ENCODE measurements at places on chromosomes 12 and 14.
A peak's percentile ranks its signal among the peaks of the same experiment; 100 is the strongest.

DNA sequence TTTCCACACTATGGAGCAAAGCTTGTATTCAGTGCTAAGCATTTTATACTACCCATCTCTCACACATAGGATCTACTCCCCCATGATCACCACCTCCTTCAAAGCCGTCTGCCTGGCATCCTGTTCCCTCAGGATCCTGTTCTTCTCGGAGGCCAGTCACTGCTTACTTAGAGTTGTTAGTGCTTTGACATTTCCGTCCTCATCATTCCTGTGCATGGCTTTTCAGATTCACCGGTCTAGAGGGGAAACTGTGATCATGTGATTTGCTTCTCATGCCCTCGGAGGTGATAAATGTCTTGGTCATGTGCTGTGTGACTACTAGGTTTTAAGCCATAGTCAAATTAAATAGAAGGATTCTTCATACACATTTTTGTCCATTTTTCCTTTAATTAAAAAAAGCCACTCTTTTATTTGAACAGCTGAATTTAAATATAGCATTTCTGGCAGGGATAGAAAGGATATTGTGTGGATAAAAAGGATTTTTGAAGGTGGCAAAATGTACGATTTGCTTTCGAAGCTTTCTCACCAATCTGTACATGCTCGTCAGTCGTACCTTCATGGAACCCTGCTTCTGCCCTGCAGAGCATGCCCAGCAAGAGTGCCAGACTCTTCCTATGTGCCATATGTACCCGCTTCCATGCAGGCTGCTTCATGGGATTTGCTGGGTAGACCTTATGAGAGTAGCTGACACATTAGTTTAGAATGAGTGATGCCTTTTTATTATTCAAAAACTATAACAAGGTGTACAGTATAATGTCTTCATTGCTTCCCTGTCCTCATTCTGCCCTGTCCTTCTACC lies 53.3 kb downstream of the BMAL2 start:
- DNase-seq: no peak

- DNase-seq: no peak
Measured at GRCh38 chr12:26286186-26286585, 90.8 kb downstream of the SSPN start.

DNA sequence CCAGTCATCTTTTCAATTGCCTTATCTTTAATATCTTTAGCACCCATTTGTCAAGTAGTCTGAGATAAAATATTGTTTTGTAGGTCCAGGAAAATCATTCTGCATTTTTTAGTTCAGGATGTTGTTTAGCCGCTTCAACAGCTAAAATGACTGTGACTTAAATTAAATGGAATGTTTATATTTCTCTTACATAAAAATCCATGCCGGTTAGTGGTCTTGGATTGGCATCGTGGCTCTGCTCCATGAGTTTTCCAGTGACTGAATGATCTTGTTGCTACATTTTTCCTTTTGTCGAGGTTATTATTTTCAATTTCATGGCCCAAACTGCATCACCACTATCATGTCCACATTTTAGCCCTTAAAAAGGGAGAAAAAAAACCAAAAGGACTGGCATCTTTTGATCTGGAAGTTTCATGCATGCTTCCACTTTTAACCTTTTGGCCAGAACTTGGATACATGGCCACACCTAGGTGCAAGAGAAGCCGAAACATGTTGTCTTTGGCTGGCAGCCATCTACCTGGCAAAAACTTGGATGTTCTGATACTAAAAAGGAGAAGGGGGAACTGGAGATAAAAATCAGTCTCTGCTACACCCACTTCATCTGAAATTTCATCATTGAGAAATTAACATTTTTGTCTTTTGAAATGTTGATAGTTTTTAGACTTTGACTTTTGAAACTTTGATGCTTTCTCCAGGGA lies 142.4 kb downstream of the OTOGL start:
- peak; percentile 11 for DNase-seq

DNA sequence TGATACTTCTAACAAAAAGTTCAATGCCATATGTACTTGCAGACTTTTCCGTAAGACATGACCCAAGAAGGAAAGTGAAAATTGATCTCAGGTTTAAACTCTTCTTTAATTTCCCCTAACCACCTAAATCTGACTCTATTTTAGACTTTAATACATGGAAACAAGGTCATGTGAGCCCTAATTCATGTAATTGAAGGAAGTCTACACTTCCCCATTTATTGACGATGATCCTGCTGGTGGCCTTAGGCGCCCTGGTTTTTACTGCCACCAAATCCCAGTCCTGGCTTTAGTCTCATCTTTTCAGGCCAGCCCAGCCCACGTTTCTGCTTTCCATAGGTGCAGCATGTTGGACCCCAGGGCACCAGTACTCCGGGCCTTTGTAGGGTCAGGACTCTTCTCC lies 157.9 kb downstream of the PELI2 start:
- DNase-seq: no peak

- peak; percentile 71 for DNase-seq
Measured at GRCh38 chr12:6183689-6184428, 16.3 kb upstream of the CD9 start.

DNA sequence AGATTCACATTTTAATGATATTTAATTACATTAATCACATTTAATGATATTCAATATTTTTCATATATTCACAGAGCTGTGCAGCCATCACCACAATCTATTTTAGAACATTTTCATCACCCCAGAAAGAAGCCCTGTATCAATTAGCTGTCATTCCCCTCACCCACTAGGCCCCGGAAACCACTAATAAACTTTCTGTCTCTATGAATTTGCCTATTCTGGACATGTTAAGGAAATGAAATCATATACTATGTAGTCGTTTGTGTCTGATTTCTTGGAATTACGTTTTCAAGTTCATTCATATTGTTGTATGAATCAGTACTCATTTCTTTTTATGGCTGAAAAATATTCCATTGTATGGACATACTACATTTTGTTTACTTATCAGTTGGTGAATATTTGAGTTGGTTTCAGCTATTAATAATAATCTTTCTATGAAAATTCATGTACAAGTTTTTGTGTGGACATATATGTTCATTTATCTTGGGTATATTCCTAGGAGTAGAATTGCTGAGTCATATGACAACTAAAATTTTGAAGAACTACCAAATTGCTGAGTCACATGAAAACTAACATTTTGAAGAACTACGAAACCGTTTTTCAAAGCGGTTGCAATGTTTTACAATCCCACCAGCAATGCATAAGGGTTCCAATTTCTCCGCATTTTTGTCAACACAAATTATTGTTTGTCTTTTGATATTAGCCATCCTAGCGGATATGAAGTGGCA lies 11.7 kb upstream of the OTOGL start:
- no peak for DNase-seq

DNA sequence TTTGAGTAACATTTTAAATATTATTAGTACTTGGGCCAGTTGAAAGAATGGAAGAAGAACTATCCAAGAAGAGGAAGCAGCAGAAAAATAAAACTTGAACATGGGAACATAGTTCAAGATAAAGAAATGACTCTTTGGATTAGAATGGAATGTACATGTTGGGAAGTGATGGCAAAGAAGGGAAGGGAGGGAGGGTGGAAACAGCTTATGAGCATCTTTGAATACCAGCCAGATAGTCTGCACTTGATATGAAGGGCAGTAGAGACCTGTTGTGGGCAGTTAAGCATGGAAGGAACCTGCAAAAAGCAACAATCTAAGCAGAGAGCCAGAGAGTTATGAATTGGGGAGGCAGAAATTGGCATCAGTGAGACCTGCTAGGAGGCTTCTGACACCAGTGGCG lies 10.0 kb upstream of the IL22 start:
- peak; percentile 36 for DNase-seq

DNA sequence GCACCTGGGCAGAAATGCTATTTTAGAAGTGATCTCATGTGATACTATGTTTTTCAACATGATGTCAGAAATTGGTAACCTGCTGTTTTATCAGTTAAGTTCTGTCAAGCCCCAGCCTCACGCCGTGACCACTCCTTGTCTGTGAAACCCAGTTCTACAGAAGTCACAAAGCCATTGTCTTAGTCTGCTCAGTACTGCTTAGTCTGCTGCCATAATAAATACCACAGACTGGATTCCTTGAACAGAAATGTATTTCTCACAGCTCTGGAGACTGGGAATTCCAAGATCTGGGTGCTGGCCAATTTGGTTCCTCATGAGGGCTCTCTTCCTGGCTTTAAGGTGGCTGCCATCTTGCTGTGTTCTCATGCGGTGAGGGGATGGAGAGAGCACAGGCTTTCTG lies 176.9 kb downstream of the PRKCH start:
- no peak for DNase-seq

GRCh38 chr14:95776798-95777534 lies 63.0 kb upstream of the TCL1A start:
- no peak for DNase-seq

DNA sequence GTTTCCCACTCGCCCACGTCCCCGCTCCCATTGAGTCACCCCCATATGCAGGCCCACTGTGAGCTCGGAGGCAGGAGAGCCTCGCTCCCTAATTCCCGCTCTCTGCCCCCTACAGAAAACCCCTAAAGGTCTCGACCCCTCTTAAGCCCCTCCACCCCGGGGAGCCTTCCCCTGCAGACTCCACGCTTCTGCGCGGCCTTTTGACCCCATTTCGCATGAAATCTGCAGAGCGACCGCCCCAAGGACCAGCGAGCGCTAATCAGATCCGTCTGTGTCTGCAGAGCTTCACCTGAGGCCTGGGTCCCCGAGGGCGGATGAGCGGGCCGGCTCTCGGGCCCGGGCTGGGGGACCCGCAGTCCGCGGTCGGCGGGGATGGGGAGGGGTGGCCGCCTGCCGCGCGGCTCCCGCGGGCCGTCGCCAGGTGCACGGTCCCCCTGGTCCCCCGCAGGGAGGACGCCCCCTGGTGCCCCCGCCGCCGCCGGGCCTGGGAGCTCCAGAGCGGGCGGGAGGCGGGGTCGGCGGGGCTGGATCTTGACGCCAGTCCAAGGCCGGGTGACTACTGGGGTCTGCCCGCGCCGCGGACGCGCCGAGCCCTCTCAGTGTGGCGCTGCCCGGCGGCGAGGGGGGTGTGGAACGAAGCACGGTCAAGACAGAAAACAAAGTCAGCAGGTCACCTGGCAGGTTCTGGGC lies 10.1 kb downstream of the BMP4 start:
- no peak for DNase-seq

DNA sequence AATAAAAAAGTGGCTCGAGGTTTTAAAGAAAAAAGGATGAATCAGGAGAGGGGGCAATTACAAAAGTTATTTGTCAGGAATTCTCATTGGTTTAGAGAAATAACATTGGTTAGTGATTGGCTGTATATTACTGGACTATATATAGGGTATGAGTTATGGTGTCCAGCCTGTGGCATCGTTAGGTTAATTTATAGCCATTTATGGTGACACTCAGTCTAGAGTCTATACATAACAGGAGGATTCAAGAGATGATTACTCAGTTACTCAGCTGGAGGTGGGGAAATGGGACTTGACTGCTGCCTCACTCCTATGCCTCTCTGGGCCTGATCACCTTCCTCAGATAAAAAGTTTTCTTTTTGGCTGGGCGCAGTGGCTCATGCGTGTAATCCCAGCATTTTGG lies 25.6 kb upstream of the NFYB start:
- DNase-seq: peak; percentile 12

DNA sequence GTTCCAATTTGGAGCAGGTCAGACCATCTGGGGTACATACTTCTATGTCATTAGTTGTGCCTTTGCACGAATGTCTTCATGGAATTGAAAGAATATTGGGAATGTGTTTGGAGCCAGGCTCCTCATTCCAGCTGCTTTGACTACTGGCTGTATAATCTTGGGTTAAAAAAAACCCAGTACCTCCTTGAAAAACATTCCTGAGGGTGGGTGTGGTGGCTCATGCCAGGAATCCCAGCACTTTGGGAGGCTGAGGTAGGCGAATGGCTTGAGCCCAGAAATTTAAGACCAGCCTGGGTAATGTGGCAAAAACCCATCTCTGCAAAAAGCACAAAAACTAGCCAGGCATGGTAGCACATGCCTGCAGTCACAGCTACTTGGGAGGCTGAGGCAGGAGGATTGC lies 125.6 kb downstream of the TTC8 start:
- no peak for DNase-seq

- no peak for DNase-seq
Measured at GRCh38 chr12:85968606-85969005, 94.5 kb downstream of the NTS start.

Measured in HCEC 1CT (cell line).